ENCODE measurements at places on chromosomes 5 and 9. TPM values are rescaled to one million over a fixed set of nuclear protein-coding genes. Genes with fewer than 3 reads are reported as not detected.

GRM6 gene
- not detected for total RNA-seq

RNF183 gene
- total RNA-seq: not detected

NREP gene
- 21.6 TPM for total RNA-seq

FGF1 gene
- total RNA-seq: 0.97 TPM

DNA sequence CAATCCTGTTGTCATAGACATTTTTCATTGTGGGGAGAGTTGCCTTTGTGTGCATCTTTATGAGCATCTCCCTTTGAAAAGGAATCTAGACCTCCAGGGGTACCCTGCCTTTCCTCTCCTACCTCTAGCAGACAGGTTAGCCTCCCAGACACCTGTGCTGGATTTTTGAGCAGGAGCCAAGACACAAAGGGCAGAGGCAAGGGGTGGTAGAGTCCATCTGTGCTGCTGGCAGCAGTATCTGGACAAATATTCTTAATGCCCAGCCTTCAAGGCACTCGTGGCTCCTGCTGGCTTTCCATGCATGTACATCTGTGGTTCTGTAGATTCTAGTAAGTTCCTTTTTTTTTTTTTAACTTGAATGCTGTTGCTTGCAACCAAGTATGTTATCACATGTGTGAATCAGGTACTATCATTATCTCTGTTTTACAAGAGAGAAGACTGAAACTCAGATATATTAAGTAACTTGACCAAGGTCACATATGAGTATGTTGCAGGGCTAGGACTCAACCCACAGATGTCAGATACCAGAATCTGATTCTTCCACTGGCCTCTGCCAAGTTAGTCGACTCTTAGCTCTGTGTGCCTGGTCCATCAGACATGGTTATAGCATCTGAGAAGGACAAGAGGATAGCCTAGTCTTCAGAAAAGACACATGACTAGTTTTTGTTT, 32.9 kb upstream of the GPR151 start:
- H3K4me3 ChIP-seq: no peak overlapping the region
- no peaks in the 10 kb centered on the region for H3K27me3 ChIP-seq

DNA sequence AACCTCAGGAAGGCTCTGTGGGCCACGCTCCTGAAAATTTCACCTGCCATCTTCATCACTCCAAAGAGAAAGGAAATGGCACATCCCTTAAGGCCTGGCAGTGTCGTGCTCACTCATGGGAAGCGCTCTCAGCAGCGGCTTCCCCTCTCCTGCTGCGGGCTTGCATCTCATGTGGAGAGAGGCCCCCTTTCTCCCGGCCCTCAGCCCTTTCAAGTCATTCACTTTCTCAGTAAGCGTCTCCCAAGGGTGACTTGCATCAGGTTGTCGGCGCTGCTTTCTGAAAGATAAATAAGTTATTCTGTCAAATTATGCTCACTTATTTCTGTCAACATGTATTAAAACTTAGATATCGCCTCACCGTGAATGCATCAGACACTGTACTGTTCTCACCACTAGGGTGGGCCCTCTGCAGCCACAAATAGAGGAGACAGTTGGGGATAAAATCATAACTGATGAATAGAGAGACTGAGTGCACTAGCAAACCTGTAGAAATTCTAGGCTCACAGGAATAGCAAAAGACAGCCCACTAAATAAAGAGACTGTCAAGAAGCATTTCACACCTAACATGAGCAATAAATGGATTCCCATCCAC, 174.6 kb downstream of the RFK start:
- no peaks in the 10 kb centered on the region for H3K4me1 ChIP-seq
- H3K27ac ChIP-seq: no peak overlapping the region
- no peak for DNase-seq
- no peaks in the 10 kb centered on the region for H3K36me3 ChIP-seq
- H3K4me3 ChIP-seq: no peak overlapping the region

DNA sequence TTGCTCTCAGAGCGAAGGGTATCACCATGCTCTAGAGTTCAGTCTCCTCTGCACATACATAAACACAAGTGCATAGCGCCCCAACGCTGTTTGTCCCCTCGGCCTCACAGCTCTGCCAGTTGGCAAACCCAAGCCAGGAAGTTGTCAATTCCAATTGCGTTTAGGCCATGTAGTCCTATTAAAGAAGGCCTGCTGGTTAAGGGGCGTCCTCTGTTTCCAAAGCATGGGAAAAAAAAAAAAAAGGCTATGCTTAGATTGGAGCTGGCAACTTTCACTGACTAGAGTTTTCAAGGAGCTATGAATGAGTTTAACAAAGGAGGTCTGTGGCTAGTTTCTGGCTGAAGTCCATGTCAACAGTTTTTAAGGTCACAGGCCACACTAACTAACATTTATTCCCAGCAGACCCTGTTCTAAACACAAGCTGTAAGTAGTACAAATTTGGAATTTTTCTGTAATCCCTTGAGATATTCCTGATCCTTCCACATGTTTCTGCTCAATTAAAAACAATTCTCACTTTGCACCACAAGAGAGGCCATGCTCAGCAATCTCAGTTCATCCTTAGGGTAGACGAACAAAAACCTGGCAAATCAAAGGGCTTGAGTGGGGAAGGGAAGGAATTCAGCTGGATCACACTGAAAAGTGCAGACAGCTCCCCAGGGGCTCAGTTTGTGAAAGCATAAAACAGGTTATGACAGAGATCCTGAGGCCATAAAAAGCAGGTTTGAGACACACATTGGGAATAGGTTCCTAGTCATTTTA, 187.7 kb downstream of the DENND1A start:
- H3K36me3 ChIP-seq: no peaks in the 10 kb centered on the region
- no peak overlapping the region for H3K27ac ChIP-seq
- H3K4me3 ChIP-seq: no peak overlapping the region
- no peak for DNase-seq

DNA sequence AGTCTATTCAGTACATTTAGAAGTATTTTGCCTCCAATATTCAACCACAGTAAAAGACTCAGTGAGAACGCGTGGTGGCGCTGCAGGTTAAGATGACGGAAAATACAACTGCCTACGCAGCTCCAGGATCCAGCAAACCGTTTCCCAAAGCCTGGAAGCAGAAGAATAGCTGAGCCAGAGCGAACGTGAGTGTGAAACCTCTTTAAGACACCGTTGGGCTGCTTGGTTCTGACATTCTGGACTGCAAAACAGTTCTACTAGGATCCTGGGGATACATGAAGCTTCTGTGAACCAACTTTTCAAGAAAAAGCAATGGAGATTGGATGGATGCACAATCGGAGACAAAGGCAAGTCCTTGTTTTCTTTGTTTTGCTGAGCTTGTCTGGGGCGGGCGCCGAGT, at the start of gene PCDHB16:
PCDHB16 (plus strand) TSS at position 140 of the 400 bp plus-strand sequence; CDS start at position 313, 173 bp downstream.
- H3K36me3 ChIP-seq: no peaks in the 10 kb centered on the region
- H3K27me3 ChIP-seq: peaks cover 11% of the 10 kb centered on the region
- no peak for DNase-seq
- H3K27ac ChIP-seq: peak within 1 kb of the TSS; percentile 21

DNA sequence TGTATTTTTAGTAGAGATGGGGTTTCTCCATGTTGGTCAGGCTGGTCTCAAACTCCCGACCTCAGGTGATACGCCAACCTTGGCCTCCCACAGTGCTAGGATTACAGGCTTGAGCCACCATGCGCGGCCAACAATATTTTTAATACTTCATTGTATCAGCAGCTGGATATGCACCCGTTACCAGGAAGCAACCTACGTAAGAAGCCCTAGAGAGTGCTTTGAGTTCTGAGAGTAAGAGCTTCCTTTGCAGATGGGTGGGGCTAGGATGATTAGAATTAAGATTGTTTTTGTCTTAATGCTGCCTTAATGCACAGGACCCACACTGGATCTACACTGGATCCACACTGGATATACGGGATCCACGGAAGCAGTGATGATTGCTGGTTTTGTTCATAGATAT, 123.9 kb upstream of the ABCA1 start:
- H3K27me3 ChIP-seq: no peaks in the 10 kb centered on the region
- no peak overlapping the region for H3K4me3 ChIP-seq
- H3K27ac ChIP-seq: no peak overlapping the region
- H3K36me3 ChIP-seq: no peaks in the 10 kb centered on the region

DNA sequence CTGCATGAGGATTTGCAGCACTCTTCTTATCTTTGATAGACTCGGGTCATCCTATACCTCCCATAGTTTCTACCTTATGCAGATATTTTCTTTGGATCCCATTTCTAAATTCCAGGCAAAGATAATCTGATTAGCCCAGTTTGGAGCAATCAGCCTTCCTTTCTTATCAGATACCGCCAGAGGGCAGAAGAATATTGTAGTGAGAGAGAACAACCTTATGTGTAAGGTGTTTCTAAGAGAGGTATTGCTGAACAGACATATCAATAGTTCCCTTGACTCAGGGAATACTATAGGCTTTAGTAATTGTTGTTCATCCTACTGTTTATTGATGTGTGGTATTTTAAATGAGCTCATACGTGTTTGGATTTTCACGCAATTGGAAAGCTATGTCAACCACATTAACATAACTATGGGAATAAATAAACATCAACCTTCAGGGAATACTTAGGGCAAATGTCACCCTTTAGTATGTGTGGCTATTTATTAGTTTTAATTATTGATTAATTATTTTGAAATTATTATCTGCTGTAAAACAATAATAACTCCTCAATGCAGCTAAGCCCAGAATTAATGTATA, 1435.2 kb upstream of the CDH9 start:
- no peaks in the 10 kb centered on the region for H3K4me1 ChIP-seq
- H3K27ac ChIP-seq: no peak overlapping the region
- H3K4me3 ChIP-seq: no peak overlapping the region
- no peaks in the 10 kb centered on the region for H3K36me3 ChIP-seq
